DMS79 (cell line): ENCODE measurements at places on chromosomes 6 and 20.

DNA sequence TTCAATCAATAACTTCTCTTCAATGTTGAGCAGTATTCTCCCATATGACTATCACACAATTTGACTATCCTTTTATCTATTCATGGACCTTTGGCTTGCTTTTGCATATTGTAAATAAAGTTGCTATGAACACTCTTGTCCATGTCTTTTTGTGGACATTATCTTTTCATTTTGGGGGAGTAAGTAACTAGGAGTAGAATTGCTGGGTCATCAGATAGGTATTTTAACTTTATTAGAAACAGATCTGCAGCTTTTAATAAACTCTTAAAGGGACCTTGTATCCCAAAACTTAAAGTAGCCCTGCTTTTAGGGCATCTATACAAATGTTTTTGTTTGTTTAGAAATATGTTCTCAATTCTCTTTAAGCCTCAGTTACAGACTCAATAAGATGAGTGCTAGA, 614.2 kb upstream of the CITED2 start:
- DNase-seq: no peak

GRCh38 chr6:80690551-80691131, 584.2 kb downstream of the BCKDHB start:
- DNase-seq: no peak

DNA sequence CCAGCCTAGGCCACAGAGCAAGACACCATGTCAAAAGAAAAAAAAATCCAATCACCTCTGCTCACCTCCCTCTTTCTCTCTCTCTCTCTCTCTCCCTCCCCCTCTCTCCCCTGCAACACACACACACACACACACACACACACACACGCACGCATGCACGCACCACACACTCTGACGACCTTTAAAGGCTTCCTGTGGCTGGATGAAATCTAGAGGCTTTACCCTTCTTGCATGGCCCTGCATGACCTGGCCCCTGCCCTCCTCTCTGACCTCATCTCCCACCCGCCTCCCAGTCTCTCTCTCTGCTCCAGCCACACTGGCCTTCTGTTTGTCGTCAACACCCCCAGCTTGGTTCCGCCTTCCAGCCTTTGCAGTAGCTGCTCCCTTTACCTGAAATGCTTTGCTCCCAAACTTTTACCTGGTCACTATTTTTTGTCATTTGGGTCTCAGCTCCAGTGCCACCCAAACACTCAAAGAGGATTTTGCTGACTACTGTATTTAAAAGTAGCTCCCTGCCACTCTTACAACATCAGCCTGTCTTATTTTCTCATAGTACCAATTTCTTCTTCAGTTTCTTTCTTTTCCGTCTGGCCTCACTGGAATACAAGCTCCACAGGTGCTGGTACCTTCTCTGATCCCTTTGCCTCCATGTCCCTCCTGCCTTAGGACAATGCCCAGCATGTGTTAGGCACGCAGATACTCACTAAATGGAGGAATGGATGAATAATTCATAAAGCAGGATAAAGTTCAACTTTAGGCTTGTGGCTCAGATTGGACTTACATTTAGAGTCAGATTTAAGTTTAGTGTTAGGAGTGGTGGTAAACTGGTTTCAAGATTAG, 4.3 kb upstream of the LTA start:
- DNase-seq: no peak

- no peak for DNase-seq
These were observed 74.6 kb downstream of the RPP40 start for GRCh38 chr6:4929097-4929718.

- no peak for DNase-seq
These were observed 6.6 kb upstream of the FABP7 start for GRCh38 chr6:122772724-122773415.

DNA sequence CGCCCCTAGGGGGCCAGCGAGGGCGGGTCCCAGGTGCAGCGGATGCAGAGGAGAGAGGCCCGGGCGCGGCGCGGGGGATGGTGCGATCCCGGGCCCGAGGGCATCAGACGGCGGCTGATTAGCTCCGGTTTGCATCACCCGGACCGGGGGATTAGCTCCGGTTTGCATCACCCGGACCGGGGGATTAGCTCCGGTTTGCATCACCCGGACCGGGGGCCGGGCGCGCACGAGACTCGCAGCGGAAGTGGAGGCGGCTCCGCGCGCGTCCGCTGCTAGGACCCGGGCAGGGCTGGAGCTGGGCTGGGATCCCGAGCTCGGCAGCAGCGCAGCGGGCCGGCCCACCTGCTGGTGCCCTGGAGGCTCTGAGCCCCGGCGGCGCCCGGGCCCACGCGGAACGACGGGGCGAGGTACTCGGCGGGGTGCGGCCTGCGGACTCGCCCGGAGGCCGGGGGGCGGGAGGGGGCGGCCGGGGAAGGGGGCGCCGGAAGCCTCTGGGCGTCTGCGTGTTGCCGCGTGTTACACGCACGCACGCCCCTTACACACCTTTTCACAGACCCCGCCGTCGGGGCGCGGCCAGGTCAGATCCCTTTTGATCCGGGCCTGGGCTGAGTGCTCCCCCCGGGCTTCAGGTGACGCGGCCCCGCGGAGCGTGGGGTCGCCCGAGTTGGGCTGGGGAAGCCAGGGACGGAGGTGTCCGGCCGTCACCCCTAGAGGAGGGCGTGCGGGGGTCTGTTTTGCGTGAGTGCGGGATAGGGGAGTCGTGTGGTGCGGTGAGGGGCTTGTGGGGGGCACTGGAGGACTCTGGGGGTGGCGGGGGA, 412 bp downstream of the TRIB3 start:
- DNase-seq: no peak

DNA sequence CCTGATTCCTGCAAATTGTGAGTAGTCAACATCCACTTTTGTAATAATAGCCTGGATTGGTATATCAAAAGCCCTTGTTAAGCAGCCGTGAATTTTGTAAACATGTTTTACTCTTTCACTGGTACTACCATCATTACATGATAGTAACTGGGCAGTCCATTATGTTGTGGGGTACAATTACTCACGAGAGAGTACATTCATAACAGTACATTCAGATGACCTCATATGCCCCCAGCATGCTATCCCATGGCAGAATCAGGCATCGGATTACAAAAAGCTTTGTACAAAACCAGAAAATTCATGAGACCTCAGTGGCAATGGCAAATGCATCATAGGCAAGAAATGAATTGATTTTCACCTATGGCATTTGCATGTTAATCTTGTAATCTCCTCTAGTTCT, 166.2 kb downstream of the EPM2A start:
- no peak for DNase-seq

DNA sequence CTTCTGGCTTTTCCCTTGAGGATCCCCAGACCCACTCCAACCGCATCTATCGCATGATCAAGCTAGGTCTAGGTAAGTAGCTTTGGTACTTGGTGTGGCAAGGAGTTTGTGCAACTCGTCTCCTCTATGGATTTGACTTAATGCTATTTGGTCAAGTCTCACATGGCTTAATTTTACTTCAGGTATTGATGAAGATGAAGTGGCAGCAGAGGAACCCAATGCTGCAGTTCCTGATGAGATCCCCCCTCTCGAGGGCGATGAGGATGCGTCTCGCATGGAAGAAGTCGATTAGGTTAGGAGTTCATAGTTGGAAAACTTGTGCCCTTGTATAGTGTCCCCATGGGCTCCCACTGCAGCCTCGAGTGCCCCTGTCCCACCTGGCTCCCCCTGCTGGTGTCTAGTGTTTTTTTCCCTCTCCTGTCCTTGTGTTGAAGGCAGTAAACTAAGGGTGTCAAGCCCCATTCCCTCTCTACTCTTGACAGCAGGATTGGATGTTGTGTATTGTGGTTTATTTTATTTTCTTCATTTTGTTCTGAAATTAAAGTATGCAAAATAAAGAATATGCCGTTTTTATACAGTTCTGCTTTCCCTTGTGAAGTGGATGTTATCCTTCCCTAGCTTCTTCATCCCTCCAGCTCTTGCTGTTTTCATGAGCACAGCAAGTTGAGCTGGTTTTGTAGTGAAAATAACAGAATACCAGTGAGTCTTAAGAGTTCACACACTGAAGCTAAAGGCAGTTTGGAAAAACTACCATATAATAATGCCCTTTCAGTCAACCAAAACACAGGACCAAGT, 3.8 kb downstream of the SLC35B2 start:
- DNase-seq: no peak

DNA sequence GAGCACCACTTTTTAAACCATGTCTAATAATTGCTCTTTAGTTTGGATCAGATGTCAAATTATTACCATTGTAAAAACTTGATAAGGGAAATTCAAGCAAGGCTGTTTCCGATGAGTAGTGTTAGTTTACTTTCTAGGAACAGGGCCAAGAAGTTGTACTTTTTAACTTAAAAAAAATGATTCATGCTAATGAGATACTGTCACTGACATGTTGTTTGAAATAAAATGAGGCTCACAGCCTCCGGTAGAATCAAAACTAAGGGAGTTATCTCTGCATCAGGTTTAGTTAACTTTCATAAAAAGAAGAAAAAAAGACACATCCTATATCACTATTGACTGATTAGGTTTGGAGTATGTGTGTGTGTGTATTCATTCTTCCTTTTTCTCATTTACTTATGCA, 55.2 kb upstream of the SUPT3H start:
- DNase-seq: peak; percentile 27

GRCh38 chr6:38103921-38104320, 284.4 kb downstream of the ZFAND3 start:
- no peak for DNase-seq

DNA sequence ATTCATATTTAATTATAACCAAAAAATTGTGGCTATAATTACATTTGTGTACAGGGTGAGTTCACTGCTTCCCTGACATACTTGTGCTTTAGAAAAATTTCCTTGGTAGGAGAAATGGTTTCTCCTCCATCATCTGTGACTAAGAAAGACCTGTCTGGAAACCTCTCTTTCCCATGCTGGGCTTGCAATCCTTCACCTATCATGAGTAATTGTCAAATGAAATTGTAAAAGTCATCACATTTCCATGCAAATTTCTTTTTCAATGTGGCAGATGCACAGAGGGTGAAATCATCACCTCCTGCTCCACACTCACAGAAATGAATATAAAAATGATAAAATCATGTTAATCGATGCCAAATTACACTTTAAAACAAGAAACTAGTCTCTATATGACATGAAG, 1.5 kb upstream of the SIRPB1 start:
- no peak for DNase-seq

DNA sequence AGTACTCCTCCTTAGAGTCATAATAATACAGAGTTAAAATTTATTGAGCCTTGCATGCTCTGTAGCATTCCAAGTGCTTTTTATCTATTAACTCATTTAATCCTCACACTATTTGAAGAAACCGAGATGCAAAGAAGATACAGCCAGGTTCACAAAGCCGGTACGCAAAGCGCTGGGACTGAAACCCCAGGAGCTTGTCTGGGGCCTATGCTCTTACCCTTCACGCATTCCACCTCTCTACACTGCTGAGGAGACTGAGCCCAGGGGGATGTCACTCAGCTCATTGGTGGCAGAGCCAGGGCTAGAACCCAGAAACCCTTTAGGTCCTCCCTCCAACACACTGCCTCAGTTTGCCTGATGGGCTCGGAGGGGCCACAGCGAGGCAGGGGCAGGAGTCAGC, 19.7 kb upstream of the MRPS18A start:
- no peak for DNase-seq

DNA sequence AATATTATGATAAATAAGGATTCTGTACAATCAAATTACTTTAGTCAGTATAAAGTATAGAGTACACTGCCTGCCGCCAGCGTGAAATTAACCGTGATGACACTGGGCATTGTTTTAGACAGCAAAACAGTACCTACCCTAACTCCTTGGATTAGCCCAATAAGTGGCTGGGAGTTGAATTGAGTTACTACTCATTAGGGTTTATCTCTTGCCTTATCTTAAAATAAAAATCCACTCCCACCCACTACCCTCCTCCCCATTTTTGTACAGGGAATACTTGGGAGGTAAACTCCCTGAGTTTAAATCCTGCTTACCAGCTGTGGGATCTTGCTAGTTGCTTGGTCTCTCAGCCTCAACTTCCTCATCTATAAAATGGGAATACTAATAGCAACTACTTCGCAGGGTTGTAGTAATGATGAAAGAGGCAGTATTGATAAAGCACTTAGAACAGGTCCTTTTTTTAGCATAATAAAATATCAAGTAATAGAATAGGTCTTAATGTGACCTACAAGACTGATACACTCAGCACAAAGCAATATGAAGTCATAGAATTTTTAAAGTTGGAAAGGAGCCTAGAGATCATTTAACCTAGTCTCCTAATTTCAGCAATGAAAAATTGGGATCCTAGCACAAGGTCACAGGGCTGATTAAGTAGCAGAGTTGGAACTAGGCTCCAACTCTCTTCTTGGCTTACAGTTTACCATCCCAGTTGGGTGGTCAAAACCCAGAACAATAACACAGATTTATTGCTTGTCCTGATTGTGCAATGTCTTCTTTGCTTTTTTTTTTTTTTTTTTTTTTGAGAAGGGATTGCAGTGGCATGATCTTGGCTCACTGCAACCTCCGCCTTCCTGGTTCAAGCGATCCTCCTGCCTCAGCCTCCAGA, 23.8 kb downstream of the PHACTR2 start:
- no peak for DNase-seq

DNA sequence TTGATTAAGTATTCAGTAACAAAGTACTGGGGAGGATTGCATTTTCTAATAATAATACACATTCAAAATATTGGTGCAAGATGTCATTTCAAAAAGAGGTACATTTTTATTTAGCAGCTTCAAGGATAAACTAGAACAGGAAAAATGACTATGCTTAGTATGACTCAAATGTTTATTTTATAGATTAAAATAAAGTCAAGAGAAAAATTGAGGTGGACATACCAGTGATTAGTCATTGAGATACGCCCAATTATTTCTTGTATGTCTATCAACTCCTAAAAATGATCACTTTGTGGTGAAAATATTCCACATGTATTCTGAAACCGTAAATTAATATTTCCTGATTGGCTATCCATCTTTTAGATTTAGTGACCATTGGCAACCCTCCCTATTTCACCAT, 96.7 kb downstream of the PHF3 start:
- DNase-seq: no peak

DNA sequence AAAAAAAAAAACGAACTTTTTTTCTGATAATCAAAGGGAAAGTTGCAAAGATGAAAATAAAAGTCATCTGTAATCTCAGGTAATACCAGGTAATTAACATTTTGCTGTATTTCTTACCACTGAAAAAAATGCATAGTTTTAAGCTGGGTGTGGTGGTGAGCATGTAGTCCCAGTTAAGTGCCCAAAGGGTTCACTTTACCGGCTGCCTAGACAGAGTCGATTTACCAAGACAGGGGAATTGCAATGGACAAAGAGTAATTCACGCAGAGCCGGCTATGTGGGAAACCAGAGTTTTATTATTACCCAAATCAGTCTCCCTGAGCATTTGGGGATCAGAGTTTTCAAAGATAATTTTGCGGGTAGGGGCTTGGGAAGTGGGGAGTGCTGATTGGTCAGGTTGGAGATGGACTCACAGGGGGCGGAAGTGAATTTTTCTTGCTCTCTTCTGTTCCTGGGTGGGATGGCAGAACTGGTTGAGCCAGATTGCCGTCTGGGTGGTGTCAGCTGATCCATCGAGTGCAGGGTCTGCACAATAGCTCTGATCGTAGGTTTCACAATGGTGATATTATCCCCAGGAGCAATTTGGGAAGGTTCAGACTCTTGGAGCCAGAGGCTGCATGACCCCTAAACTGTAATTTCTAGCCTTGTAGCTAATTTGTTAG, 51.9 kb downstream of the RPF2 start:
- DNase-seq: no peak
